ENCODE measurements at places on chromosomes 3 and 15. TPM values are rescaled to one million over a fixed set of nuclear protein-coding genes. Genes with fewer than 3 reads are reported as not detected.

DNA sequence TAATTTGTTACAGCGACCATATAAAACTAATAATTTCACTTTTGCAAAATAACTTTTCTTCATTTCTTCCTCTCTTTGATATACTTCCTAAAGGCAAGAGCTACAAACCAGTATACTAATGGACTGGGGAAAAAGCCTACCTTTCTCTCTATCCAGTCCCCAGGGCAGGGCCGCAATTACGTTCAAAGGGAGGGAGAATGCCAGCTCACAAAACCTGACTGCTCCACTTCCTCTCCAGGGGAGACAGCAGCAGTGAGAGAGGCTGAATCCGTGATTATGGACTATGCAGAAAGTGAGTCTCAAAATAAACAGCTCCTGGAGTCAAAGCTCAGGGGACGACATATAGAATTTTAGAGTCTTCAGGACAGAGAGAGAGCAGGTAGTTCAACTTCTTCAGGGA is 126.9 kb upstream of the HES1 start:
- DNase-seq: no peak

- DNase-seq: no peak
These were observed 23.8 kb downstream of the MTMR14 start for GRCh38 chr3:9673082-9673481.

- no peak for DNase-seq
These were observed 2.1 kb downstream of the TMEM43 start for GRCh38 chr3:14126887-14127505.

Gene RARB
- total RNA-seq: 5.6 TPM

GRCh38 chr15:27796405-27797320 is 302.5 kb downstream of the OCA2 start:
- DNase-seq: no peak

DNA sequence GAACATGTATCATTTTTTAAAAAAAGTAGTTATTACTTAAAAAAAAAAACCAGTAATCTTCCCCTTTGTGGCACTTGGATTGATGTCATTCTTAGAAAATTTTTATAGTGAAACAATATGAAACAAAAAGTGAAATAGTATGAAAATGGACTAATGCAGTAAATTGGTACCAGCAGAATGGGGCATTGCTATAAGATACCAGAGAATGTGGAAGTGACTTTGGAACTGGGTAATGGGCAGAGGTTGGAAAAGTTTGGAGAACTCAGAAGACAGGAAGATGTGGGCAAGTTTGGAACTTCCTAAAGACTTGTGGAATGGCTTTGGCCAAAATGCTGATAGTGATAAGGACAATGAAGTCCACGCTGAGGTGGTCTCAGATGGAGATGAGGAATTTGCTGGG is 66.6 kb downstream of the TTC23 start:
- no peak for DNase-seq

GRCh38 chr3:122609798-122610559 is 32.5 kb downstream of the PARP15 start:
- no peak for DNase-seq

Gene CDHR4
- 9.6 TPM for total RNA-seq

DNA sequence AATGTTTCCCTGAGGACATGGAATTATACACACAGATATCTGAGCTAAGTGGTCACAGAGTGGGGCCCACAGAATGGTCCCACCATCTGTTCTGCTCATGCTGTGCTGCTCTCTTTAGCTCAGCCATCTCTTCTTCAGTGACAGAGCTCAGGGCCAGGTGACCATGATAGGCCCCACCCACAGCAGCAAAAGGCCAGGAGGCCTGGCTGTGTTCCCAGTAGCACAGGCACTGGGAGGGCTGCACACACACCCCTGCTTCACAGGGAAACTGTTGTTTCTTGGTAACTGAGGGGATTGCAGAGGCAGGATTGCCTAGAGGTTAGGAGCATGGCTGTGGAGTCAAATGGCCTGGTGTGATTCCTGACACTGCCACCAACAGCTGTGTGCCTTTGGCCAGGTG is 4.8 kb upstream of the FBXW12 start:
- no peak for DNase-seq

DNA sequence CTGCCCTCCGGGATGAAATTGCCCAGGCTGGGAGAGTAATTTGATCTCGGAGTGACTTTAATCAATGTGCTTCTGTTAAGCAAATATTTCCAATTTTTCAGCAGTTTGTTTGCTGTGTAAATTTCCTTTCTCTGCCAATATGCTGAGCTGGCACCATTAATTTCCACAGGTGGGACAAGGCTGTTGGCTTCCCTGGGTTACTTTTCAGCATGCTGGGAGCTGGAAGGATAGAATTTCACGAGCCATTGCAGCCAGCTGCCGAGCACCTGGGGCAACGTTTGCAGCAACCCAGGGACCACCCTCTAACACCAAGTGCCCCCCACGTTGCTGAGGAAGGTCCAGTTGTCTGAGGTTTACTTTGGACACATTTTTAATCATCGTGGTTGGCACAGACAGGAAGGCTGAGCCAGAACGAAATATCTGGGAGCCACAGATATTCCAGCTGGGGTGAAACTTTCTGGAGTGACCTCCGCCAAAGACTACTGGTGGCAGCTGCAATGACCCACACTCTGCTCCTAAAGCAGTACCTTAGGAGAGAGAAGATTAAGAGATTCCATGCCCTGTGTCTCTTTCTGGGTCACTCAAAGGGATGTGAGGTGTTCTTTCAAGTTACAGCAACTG is 293.3 kb upstream of the RGMA start:
- DNase-seq: no peak

DNA sequence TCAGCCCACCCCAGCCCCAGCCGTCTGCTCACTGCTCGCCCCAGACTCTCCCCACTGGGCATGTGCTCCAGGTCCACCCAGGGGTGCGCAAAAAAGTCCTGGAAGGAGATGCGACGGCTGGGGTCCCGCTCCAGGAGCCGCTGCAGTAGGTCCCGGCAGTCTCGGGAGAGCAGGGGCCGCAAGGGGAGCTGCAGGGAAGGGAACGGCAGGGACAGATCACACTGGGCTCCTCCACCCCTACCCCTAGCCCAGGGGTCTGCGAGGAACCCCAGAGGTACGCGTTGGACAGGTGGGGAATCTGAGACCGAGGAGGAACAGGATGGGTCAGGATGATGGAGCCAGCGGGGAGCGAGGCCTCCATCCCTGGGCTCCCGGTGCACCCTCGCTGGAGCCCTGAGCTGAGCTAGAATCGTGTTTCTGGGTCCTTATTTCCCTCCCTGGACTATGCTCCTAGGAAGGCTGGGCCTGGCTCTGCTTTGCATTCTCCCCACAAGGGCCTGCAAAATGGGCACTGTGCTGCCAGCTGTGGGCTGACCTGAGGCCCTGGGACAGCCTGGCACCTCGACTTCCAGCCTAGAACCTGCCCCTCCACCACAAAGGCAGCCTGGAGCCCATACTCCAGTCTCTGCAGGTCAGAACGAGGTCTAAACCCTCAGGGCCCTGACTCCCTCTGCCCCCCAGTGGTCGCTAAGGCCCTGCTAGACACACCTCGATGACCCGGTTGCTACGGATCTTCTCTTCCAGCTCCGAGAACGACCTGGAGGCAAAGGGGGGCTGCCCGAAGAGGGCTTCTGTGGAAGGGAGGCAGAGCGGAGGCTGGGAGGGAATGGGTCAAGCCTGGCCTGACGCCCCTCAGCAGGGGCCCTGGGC is 3.2 kb downstream of the ULK3 start:
- DNase-seq: no peak

- no peak for DNase-seq
These were observed 346.9 kb upstream of the CDIN1 start for GRCh38 chr15:36232491-36232890.

- no peak for DNase-seq
These were observed 39.4 kb upstream of the TRIM71 start for GRCh38 chr3:32778389-32778788.

DNA sequence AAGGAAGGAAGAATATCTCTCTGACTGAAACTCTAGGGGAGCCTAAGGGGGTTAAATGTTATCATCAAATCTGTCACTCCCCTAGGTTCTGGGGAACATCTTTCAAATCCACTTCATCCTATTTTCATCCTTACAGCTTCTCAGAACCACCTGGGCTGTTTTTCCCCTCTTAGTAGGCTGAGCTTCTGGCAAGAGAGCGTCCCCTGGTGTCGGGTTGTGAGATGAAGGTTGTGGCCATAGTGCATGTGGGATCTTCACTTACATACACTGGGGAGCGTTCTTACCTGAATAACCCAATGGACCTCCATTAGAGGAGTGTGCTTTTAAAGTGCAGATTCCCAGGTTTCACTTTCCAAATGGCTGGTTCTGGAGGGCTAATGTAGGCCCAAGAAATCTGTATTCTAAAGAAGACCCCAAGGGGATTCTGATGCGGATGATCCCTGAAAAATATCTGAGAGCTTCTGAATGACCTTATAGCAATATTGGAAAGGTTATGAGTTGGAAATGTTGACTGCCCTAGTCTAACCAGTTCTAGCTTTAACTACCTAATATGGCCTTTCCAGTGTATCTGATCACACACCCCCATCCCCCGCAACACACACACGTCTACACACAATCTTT is 663.7 kb downstream of the AGBL1 start:
- DNase-seq: no peak

- no peak for DNase-seq
These were observed 95.8 kb upstream of the SNRPN start for GRCh38 chr15:24858737-24859601.

Gene RLBP1
- not detected for total RNA-seq

DNA sequence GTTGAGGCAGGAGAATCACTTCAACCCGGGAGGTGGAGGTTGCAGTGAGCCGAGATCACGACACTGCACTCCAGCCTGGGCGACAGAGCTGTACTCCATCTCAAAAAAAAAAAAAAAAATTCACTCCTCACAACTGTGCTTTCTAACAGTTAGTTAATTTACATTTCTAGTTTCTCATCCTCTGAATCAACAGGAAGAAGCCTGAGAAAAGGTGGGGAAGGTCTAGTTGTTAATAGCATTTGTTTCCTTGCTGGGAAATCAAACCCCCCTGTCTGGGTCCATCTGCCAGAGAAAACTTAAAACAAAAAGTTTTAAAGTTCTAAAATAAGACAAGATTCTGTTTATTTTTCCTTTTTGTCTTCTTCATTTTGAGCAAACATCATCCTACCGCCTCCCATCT is 62.3 kb downstream of the TMEM39A start:
- DNase-seq: no peak

Gene RMDN3
- 101 TPM for total RNA-seq
